ENCODE measurements at places on chromosomes 2 and 18.

GRCh38 chr2:17813742-17814473 lies 2.4 kb upstream of the MSGN1 start:
- no peak for DNase-seq

GRCh38 chr2:199988151-199988550 lies 32.8 kb downstream of the MAIP1 start:
- DNase-seq: no peak

DNA sequence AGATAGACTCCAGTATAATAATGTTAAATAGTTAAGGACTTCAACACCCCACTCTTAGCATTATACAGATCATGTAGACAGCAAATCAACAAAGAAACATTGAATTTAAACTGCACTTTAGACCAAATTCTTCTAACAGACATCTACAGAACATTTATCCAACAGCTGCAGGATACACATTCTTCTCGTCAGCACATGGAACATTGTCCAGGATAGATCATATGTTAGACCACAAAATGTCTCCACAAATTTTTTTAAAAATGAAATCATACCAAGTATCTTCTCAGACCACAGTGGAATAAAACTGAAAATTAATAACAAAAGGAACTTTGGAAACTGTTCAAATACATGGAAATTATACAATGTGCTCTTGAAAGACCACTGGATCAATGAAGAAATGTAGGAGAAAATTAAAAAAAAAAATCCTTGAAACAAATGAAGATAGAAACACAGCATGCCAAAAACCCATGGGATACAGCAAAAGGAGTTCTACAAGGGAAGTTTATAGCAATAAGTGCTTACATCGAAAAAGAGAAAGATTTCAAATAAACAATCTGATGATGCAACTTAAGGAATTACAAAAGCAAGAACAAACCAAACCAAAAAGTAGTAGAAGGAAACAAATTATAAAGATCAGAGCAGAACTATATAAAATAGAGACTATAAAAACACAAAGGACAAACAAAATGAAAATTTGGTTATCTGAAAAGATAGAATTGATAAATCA lies 12.3 kb upstream of the SPP2 start:
- DNase-seq: no peak

GRCh38 chr2:174059884-174060244 lies 94.7 kb upstream of the SP3 start:
- no peak for DNase-seq

GRCh38 chr2:26410764-26411243 lies 9.1 kb downstream of the DRC1 start:
- DNase-seq: no peak

- no peak for DNase-seq
Observed at GRCh38 chr2:54387059-54387991, 68.8 kb upstream of the SPTBN1 start.

DNA sequence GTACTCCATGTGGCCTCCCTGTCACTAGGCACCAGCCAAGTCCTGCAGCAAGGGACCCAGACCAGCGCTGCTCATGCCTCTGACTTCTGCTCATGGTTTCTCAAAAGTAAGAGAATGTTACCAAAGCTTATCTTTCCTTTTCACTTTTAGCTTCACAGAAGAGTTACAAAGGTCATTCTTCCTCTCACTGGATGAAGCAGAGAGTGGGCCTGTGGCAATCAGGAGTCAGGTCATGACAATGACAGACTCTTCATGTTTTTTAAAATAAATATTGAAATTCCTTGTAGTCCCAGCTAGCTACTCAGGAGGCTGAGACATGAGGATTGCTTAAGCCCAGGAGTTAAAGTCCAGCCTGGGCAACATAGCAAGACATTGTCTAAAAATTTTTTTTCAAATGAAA lies 126.1 kb downstream of the OSR1 start:
- DNase-seq: no peak

DNA sequence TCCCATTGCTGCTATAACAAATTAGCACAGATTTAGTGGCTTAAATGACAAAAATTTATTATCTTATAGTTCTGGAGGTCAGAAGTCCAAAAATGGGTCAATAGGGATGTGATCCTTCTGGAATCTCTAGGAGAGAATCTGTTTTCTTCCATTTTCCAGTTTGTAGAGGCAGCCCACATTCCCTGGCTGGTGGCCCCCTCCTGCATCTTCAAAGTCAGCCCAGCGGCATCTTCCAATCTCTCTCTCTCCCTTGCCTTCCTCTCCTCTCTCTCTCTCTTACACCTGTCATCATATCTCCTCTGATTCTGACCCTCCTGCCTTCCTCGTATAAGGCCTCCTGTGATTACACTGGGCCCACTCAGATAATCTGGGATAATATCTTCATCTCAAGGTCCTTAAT lies 3.9 kb upstream of the AGAP1 start:
- no peak for DNase-seq

DNA sequence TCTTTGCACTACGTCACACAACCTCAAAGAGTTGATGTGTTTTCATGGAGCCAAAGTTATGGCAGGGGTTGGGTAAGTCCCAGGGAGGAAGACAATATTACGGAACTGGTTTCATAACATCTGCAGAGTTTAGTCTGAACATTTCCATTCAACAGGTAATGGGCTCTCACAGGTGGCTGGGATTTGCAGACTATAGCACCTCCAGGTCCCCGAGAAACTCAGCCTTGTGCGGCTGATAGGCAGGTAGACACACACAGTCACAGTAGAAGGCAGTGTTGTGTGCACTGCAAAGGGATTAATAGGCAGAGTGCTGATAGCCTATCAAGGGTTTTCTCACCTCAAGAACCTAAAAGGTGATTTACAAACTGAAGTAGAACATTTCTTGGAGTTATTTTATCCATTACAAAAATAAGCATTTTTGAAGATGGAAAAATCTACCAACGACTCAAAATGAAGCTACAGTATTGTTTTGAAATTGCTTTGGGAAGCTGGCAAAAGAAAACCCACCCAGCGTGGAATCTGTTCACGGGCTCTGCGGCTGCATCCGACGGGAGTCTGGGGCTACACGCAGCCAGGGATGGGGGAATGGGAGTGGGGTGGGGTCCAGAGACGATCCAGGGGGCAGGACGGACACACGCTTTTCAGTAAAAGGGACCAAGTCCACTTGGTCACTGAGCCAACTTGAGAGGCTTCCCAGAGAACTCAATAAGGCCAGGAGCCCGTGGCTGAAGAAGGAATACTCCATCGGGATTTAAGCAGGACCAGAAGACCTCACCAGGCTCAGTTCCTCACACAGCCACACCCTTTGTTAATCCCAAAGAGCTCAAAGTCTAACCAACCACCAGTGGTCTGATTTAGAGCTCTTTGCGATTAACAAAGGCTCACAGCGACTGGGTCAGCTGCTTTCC lies 82.9 kb downstream of the CHRNA1 start:
- no peak for DNase-seq

DNA sequence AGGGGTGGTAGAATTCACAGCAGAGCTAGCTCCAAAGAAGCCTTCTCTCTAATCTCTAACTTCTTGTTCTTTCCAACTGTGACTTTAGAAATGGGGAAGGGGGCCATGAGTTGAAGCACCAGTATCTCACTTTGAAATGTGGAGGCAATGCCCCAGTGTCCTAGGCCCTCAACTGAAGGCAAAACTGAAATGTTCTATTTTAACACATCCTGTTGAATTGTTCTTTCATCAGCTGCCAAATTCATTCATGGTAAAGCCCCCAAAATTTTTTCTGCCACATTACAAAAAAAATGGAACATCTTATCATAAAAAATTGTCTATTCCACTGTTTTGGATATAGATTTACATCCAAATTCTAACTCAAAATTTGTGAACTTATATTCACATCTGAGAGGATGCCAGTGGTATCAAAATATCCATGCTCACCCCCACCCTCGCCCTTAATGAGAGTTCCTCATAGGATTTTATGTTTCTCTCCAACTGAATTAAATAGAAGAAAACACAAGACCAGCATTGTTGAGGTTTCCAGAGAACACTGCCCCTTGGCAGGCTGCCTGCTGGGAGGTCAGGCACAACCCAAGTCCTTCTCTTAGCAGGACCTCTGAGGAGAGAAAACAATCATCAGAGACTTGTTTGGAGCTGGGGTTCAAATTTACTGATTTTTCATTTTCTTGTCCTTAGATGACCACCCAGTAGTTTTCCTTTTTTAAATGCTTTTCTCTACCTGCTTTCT lies 147.4 kb upstream of the PGAP1 start:
- no peak for DNase-seq

Data from amniotic stem cell (primary cell).